Colonic mucosa (tissue), 4 donors: ENCODE measurements at places on chromosomes 12 and 14.
A peak's percentile ranks its signal among the peaks of the same experiment; 100 is the strongest.

DNA sequence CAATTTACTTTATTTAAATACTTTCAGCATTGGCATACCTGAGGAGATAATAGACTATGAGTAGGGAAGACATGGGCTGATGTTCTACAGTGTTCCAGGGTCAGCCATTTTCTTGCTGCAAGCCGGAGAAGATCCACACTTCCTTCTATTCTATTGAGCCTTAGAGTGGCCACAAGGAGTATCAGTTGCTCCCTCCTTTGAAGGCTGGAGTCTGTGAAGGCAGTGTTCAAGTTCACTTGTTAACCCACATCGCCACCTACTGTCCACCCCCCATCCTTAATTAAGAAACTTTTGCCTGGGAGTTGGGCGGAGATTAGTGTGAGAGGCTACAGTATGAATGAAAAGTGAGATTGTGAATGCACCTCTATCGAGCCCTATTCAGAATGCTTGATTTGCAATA, 666.6 kb downstream of the NRXN3 start:
- peak; percentile 49 for DNase-seq

GRCh38 chr14:39175445-39176262, 600 bp downstream of the PNN start:
- DNase-seq = peak; percentile 47

- DNase-seq = no peak
These were observed 820.3 kb downstream of the TMEM121 start for GRCh38 chr14:106346534-106347290.

DNA sequence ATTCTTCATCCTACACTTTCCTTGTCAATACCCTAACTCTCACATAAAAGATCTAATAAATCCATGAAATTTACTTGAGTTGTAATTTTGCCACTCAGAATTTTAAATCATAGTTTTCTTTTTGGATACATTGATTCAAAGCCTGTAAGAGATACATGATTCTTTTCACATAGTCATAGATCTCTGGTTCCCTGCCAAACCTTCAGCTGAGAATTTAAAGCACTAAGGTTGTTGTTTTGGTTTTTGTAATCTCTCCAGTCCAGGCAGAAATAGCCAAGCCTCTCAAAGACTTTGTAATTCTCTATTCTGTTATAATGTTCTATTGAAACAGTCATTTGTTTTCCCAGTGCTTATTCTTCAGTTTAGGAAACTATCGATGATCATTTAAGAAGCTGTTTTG, 273.9 kb downstream of the TRHDE start:
- no peak for DNase-seq

DNA sequence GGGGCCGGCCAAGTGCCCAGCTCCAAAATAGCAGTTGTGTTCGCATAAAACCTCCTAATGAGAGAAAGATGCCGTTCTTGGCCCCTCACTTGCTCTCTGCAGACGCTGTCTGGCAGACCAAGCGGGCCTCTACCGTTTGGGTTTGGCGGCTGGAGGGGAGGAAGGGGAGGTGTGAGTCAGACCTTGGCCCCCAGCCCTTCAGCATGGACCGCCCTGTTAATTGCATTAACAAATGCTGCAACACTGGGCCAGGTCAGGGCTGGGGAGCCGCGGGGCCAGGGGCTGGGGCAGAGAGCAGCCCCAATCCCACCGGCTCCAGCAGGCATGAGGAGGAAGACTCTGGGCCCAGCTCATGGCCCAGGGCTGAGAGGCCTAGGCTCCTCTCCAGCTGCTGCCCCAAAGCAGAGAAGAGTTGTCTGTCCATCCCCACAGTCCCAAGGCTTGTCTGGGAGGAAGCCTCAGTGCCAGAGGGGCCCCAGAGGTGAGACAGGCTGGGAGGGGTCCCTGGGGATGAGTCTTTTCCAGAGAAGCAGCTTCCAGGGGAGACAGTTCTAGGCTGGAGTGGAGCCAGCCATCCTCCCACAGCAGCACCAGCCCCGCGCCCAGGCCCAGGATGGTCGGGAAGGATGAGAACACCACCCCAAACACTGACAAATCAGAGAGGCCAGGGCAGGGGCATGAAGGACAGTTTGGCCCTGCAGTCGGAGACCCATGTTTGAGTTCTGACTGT, 16.9 kb downstream of the LTBP2 start:
- peak; percentile 60 for DNase-seq

- no peak for DNase-seq
These were observed 85.4 kb downstream of the HECTD1 start for GRCh38 chr14:31122098-31122611.

DNA sequence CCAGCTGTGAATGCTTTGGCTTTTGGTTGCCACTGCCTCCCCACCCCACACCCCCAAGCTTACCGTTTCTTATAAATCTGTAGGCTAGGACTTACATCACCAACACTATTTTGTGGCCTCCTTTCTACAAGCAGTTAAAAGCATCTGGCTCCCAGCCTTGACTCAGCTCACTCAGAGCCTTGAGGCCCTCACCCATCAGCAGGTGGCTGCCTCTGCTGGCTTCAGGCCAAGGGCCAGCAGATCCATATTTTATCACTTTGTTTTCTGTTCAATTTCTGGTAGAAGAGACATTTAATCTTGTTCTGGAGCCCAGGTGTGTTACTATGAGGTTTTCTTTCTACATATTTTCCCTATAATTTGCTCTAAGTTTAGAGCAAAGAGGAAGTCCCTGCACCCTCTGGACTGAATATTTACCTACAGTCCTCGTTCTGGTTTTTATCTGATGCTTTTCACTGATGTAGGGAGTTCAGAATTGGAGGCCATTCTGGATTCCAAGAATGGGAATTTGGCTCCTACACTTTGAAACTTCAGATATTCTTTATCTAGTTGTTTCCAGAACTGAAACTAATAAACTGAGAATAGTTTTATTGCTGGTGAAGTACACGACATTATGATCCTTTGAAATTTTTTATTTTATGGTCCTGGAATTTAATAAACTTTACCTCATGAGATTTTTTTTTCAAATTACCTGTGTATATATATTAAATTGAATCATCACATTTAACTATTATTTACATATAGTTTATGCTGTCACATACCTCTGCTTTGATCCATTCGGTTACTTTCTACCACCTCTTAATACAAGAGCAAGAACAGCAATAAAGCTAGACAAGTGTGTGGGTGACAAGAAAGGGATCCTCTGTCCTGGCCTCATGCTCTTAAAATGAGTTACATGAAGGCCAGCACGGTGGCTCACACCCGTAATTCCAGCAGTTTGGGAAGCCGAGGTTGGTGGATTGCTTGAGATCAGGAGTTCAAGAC, 22.2 kb downstream of the PLBD1 start:
- peak; percentile 56 for DNase-seq

GRCh38 chr12:70966996-70967790, 46.7 kb upstream of the PTPRR start:
- DNase-seq = no peak
